Pancreas (tissue), 10 donors: ENCODE measurements at places on chromosomes 1 and 21. TPM values are rescaled to one million over a fixed set of nuclear protein-coding genes. Genes with fewer than 3 reads are reported as not detected.

GRCh38 chr1:34066166-34066565 lies 98.9 kb downstream of the CSMD2 start:
- DNase-seq, result no peak

GRCh38 chr21:28419811-28420210 lies 572.9 kb downstream of the LTN1 start:
- no peak for DNase-seq

The FMO4 gene
- 1.8 TPM for total RNA-seq

The C1orf35 gene
- 6.3 TPM for total RNA-seq

GRCh38 chr21:29671728-29672127 lies 268.1 kb downstream of the GRIK1 start:
- no peak for DNase-seq

- DNase-seq, result no peak
Observed at GRCh38 chr1:155932487-155932886, 1.7 kb downstream of the KHDC4 start.

- peak; percentile 74 for DNase-seq
Observed at GRCh38 chr1:202009326-202010179, 834 bp upstream of the ELF3 start.

- DNase-seq, result peak; percentile 69
Observed at GRCh38 chr21:42220138-42220701, 1.3 kb downstream of the ABCG1 start.
